T-cell (primary cell): ENCODE measurements at places on chromosomes 12 and 14.

DNA sequence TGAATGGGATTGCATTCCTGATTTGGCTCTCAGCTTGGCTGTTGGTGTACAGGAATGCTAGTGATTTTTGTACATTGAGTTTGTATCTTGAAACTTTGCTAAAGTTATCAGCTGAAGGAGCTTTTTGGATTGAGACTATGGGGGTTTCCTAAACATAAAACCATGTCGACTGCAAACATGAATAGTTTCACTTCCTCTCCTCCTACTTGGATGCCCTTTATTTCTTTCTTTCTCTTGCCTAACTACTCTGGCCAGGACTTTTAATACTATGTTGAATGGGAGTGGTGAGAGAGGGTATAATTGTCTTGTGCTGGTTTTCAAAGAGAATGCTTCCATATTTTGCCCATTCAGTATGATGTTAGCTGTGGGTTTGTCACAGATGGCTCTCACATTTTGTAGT, 141.5 kb downstream of the CEP83 start:
- H3K4me1 ChIP-seq = no peaks in the 10 kb centered on the region
- peaks cover 13% of the 10 kb centered on the region for H3K36me3 ChIP-seq
- H3K27ac ChIP-seq = no peak overlapping the region
- H3K27me3 ChIP-seq = no peaks in the 10 kb centered on the region

DNA sequence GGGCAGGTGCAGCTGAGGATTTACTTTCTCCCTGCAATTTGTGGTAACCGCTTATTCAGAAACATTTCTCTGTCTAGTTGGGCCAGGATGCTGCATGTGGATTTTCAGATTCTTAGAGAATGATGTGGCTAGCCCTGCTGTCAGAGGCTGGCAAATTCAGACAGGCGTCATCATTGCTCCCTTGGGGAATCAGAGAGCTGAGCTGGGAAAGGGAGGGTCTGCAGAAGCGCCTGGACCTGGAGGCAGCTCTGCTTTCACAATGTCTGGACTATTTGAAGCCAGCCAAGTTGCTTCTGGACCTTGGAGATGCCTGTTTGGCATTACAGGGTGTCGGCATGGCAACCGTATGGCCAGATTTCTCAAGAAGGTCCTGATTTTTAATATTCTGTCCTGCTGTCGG, 3.4 kb downstream of the GALNT16 start:
- H3K4me1 ChIP-seq = no peaks in the 10 kb centered on the region
- no peak for DNase-seq
- no peaks in the 10 kb centered on the region for H3K36me3 ChIP-seq
- H3K27me3 ChIP-seq = peaks cover 21% of the 10 kb centered on the region
- H3K27ac ChIP-seq = no peak overlapping the region

GRCh38 chr12:114952573-114953271, 268.7 kb upstream of the TBX3 start:
- no peak for DNase-seq
- no peaks in the 10 kb centered on the region for H3K27me3 ChIP-seq
- H3K36me3 ChIP-seq = no peaks in the 10 kb centered on the region
- no peak overlapping the region for H3K27ac ChIP-seq

DNA sequence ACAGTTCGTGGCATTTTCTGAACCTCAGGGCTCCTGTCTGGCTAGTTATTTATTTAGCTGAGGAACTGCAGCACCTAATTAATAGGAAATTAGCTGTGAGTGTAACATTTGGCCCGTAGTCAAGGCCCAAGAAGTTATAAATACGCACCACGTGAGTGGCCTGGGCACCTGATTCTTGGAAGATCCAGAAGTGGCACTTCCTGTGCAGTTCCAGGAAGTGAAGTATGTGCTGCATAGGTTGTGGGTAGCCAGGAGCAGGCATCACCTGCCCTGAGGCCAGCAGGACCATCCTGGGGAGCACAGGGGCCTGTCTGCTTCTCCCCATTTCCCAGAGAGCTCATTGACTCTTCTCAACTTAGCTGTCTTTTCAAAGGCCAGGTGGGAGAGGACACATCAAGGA, 255.6 kb downstream of the NRXN3 start:
- no peaks in the 10 kb centered on the region for H3K4me1 ChIP-seq
- no peak for DNase-seq
- no peak overlapping the region for H3K27ac ChIP-seq
- no peaks in the 10 kb centered on the region for H3K27me3 ChIP-seq

GRCh38 chr14:53630336-53630735, 326.3 kb downstream of the BMP4 start:
- no peak for DNase-seq
- H3K4me1 ChIP-seq = no peaks in the 10 kb centered on the region
- H3K27me3 ChIP-seq = no peaks in the 10 kb centered on the region
- H3K27ac ChIP-seq = no peak overlapping the region
- no peak overlapping the region for H3K4me3 ChIP-seq

GRCh38 chr12:79900951-79901350, 33.9 kb downstream of the PPP1R12A start:
- H3K4me1 ChIP-seq = peaks cover 9% of the 10 kb centered on the region
- no peak for DNase-seq
- H3K36me3 ChIP-seq = no peaks in the 10 kb centered on the region
- H3K27me3 ChIP-seq = no peaks in the 10 kb centered on the region
- H3K27ac ChIP-seq = no peak overlapping the region
- H3K4me3 ChIP-seq = no peak overlapping the region

DNA sequence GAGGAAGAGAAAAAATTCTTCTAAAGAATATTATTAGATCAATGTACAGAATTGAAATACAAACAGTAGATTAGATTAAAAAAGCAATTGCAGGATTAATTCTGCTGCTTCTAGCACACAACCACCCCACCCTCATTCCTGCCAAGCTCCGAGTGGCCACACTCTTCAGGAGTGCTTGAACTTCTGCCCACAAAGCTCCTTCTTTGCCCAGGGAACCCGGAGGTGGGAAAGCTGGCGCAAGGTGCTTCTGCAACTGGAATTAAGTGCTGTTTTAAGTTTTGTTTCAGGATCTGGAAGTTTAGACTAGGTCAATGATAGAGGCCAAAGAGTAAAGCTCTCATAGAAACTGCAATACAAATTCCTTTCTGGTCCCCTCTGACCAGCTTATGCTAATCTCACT, 94.1 kb upstream of the BMP4 start:
- H3K4me1 ChIP-seq = no peaks in the 10 kb centered on the region
- H3K36me3 ChIP-seq = no peaks in the 10 kb centered on the region
- no peak for DNase-seq

- H3K27me3 ChIP-seq = no peaks in the 10 kb centered on the region
- DNase-seq = no peak
- no peak overlapping the region for H3K27ac ChIP-seq
- H3K36me3 ChIP-seq = peaks cover 14% of the 10 kb centered on the region
- H3K4me3 ChIP-seq = no peak overlapping the region
Measured at GRCh38 chr14:50352584-50352983, 40.5 kb downstream of the DMAC2L start.

DNA sequence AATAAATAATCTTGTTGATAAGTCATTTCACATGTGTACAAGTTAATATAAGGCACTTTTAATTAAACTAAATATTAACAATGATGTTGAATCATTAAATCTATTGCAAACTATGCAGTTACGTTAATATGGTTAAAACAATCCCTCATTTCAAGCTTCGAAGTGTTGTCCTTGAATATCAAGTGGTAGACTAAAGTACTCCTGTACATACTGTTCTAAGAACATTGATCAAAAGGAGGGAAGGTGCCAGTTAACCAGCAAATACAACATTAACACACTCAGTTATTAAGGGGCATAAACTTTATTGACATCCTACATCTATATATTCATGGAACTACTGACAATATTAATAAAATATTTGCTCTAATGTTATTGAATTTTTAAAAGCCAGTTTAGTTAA, 8.7 kb downstream of the BCAT1 start:
- H3K27ac ChIP-seq = no peak overlapping the region
- H3K36me3 ChIP-seq = no peaks in the 10 kb centered on the region
- no peaks in the 10 kb centered on the region for H3K4me1 ChIP-seq
- no peak for DNase-seq

- peaks cover 7% of the 10 kb centered on the region for H3K36me3 ChIP-seq
- no peak overlapping the region for H3K4me3 ChIP-seq
- no peaks in the 10 kb centered on the region for H3K27me3 ChIP-seq
Measured at GRCh38 chr14:35571598-35571997, 37.6 kb downstream of the INSM2 start.

DNA sequence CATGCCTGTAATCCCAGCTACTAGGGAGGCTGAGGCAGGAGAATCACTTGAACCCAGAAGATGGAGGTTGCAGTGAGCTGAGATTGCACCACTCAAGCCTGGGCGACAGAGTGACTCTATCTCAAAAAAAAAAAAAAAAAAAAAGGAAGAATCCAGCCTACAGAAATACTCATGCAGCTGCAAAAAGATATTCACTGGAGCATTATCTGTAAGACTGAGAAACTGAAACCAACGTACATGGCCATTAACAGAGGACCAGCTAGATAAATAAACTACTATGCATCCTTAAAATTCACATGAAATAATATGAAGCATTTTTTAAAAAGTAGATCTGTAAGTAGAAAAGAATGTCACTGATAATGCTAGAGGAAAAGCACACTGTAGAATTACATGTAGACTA, 3.5 kb downstream of the SLC7A7 start:
- no peaks in the 10 kb centered on the region for H3K36me3 ChIP-seq
- no peak for DNase-seq
- peaks cover 10% of the 10 kb centered on the region for H3K4me1 ChIP-seq
- no peak overlapping the region for H3K27ac ChIP-seq

DNA sequence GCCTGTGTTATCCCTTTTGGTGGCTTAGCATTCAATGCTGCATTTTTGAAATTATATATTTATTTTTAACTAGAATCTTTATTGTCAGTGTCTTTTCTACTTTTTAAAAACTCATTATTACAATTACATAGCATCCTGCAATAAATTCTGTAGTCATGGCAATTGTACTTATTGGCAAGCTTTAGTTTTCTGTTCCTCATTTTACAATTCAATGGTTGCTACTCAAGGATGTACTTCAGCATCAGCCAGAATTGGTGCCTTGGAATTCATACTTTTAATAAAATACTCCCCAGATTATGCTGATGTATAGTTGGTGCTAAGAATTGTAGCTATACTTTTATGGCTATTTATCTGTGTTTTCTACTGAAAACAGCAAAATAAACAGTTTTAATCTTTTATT, 1756.8 kb upstream of the SEL1L start:
- no peaks in the 10 kb centered on the region for H3K4me1 ChIP-seq
- no peaks in the 10 kb centered on the region for H3K36me3 ChIP-seq
- H3K27ac ChIP-seq = no peak overlapping the region
- no peak for DNase-seq

DNA sequence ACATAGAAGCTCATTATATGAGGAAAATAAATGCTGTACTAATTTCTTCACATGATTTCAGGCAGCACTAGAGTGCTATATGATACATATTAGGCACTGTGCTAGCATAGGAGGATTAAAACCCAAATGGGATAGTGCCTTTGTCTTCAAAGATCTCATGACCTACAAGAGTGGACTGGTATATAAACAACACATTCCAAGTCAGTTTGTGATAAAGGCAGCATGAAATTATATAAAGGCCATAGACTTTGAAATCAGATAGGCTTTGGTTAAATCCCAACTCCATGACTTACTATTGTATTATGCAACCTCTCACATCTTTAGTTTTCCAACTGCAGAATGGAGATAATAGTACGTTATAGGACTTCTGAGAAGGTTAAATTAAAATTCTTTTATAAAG, 179.7 kb downstream of the RAD51B start:
- H3K27me3 ChIP-seq = no peaks in the 10 kb centered on the region
- DNase-seq = no peak
- no peaks in the 10 kb centered on the region for H3K4me1 ChIP-seq
- H3K4me3 ChIP-seq = no peak overlapping the region
- no peaks in the 10 kb centered on the region for H3K36me3 ChIP-seq
- no peak overlapping the region for H3K27ac ChIP-seq

- DNase-seq = no peak
- no peak overlapping the region for H3K4me3 ChIP-seq
- no peak overlapping the region for H3K27ac ChIP-seq
- no peaks in the 10 kb centered on the region for H3K4me1 ChIP-seq
Measured at GRCh38 chr14:88476214-88476774, 78.5 kb downstream of the PTPN21 start.

DNA sequence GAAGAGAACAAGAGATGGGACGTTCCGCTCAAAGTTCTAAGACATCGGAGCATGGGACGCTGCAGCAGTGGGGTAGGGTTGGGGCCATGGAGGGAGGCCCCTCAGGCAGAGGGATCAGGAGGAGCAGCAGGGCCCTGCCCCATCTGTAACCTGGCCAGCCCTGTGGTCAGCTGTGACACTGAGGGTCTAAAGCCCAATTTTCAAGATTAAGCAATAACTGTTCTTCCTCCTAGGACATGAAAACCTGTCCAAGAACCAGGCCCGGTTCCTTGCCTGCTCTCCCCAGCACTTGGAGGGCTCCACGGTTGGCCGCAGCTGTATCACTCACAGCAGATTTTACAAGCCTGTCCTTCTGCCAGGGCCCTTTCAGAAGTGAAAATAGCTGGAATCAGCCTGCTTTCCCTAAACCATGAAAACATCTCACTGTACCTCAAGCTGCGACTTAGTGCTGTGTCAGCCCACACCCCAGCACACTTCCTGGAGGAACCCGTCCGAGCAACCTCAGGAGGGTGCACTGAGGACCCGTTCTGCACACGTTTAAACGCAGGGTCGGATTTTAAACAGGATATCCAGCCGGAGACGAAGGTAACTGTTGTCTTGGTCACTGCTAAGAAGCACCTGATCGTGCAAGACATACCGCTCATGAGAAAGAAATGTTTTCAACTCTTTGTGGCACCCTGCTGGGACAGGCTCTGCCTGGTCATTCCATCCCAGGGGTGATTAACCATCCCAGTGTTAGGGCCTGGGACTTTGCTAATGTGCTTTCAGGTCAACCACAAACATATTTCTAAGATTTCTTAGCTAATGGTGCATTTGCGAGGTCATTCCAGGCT, 201.9 kb upstream of the DIO3 start:
- H3K4me3 ChIP-seq = no peak overlapping the region
- DNase-seq = no peak
- H3K27me3 ChIP-seq = peaks cover 61% of the 10 kb centered on the region

DNA sequence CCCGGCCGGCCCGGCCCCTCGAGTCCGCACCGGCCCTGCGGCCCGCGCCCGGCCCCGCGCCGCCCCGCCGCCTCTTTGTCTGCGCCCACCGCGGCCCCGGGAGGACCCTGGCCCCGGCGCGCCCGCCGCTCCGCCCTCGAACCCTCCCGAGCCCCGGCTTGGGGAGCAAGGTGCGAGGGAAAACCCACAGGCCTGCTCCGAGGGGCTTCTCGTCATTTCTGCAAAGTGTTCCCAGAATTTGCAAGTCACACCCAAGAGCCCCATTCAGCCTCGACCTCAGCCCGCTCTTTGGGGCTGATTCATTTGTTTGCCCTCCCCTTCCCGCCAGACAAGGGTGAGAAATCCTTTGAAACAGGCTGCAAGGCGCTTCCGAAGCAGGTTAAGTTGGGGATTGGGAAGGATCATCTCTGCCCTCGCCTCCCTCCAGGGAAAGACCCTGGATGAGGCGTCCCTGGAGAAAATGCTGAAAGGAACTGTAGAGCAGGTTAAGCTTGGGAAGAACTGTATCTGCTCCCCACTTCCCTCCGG, 325 bp upstream of the CLIP1 start:
- peak overlapping the region; percentile 49 for H3K4me3 ChIP-seq
- peaks cover 27% of the 10 kb centered on the region for H3K4me1 ChIP-seq
- H3K27me3 ChIP-seq = no peaks in the 10 kb centered on the region
- peak; percentile 26 for DNase-seq
